ENCODE measurements at places on chromosomes 3 and 15.

DNA sequence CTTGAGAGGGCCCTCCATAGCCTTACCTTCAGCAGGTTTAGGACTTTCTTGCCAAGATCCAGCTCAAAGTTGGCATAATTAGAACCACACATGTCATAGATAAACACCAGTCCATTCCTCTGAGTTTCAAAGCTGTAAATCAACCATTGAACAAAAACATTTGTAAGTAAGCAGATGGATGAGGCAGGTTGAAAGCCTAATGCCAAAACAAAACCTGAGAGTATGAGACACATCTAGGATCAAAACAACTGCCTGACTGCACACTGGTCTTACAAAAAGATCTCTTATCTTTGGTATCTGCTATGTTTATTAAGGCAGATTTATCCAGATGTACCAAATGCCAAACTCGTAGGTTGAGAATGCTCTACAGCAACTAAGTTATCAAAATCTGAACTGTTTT, 61.9 kb downstream of the PTPN9 start:
- no peak for DNase-seq

GRCh38 chr15:58962662-58963565, 24.5 kb upstream of the RNF111 start:
- DNase-seq, result no peak

DNA sequence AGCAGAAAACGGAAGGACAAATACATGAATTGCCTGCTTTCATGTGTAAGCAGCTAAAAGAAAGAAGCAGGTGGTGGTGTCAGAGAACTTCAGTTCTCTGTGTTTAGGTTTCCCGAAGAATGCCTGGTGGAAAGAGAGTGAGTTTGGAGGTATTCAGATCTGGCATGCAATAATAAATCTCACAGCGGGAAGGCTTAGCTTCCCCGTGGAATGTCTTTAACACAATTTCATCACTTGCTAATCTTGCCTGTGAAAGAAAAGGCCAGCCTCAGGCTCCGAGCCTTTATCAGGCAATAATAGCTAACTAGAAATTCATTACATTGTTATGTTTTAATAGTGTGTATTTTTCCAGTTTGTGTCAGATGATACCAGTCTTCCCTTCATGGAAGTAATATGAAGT, 220.3 kb downstream of the PDZRN3 start:
- no peak for DNase-seq

GRCh38 chr3:40317061-40317855, 7.8 kb downstream of the EIF1B start:
- DNase-seq, result no peak

GRCh38 chr15:81357180-81357686, 16.8 kb downstream of the TMC3 start:
- no peak for DNase-seq

DNA sequence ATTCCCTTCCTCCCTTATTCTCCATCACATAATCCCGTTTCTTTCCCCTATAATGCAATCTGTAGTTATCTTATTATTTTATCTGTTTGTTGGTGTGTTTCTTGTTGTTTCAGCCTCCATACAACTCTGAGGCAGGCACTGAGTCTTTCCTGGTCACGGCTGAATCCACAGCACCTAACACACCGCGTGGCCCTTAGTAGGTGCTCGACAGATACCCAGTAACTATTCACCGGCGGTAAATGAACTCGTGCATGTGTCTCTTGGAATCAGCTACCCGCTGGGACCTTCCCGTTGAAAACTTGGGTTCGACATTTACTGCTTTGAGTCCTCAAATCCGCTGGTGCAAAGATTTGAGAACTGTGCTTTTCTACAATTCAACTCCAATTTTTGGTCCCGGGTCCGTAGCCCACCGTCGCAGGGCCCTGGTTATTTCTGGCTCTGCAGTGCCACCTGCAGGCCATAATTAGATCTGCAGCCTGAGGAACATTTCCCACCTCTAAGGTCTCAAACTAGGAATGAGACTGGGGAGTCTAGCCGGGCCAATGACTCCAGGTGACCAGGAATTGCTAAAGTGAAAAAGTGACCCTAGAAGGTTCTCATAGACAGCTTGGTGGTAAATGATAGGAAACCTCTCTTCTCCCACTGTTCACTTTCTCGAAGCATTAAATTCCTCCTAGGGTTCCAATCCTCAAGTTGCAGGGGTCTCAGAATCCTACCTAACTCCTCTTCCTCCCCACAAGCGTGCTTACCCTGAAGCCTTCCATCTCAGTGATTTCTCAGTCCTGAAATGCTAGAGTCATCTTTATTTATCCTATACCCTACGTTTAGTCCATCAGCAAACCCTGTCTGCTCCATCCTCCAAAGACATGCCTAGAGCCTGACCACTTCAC, 40.0 kb upstream of the TRH start:
- no peak for DNase-seq

DNA sequence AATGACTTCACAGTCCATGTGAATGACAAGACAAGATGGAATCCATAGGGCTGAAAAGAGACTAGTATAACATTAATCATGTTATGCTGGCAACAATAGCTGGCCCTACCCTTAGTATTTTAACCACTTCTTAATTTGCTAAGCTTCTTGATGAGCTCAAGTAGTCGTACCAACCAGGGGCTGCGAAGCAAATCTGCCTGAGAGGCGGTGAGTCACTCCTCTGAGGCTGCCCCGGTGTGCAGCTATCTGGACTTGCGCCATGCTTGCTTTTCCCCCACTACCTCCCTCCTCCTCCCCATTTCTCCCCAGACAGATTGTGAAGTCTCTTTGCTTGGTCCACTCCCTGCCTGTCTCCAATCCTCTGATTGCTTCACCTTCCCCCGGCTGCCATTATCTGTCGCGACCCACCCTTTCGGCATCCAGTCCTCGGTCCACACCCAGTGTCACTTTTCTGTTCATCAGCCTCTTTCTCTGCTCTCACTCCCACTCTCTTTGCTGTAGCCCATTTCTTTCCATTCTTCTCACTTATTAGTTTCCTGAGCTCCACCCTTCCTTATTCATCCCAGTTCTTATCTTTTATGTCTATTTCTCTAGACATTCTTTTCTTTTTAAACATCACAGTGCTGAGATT, 42.7 kb downstream of the DUT start:
- no peak for DNase-seq

DNA sequence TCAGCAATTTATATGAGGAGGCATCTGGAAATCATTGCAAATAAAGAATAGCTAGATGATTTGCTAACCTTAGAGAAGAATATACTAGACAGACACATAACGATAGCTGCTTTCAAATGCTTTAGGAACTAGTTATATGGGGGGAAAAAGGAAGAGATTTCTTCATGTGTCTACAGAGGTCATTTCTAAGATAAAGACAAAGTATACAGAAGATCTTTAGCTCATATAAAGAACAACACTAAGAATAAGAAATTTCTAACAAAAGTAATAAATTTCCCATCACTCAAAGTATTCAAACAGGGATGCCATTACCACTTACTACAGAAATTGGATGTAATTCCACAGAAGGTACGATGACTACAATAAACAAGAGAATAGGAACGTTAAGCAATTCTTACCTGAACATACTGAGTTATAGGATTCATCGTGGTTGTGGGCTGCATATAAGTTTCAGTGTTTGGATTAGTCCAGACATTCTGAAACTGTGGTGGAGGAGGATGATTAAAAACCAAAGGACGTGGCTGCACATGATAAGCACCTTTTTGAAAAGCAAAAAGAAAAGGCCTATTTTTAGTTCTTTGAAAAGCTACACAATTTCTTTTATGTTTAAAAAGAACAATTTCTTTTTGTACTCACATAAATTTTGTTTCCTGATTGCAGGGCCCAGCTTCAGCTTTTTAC, 8.7 kb downstream of the DAZL start:
- DNase-seq, result no peak

DNA sequence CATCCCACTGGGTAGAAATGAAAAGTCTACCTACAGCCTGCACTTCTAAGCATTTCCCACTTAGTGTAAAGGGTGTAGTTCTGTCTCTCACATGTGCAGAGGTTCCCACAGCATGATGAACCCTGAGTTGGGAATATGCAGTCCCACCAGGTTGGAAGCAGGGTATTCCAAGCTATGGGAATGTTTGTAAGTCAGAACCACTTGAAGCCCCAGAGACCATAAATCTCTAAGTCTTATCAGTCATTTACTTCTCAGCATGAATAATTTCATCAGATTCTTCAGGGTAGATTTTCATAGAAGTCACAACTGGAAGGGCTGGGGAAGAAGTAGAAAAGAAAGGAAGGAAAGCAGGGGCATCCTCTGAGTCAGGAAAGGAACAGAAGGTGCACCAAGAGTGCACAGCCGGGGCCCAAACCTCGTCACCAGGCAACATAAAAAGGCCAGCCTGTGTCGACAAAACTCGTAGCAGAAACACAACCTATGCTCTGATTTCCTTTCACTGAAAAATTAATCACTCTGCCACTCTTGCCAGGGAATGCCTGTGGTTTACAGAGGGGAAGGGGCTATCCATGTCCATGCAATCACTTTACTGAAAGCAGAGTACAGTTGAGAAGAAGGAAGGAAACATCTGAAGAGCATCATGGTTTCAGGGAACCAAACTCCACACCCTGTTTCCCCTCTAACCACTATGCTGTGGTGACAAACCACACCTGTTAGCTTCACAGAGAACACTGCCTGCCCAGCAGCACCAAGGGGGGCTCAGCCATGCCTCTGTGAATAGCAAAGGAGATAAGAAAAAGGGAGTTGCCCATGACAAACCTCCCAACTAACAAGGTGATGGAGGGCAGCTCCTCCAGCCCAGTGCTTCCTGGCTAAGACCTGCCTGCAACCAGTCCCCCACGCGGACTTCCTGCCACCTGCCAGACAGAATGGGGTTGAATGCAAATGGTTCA, 40.5 kb downstream of the SH3BP5 start:
- DNase-seq, result no peak

GRCh38 chr3:118842147-118842863, 192.3 kb downstream of the IGSF11 start:
- DNase-seq, result no peak

DNA sequence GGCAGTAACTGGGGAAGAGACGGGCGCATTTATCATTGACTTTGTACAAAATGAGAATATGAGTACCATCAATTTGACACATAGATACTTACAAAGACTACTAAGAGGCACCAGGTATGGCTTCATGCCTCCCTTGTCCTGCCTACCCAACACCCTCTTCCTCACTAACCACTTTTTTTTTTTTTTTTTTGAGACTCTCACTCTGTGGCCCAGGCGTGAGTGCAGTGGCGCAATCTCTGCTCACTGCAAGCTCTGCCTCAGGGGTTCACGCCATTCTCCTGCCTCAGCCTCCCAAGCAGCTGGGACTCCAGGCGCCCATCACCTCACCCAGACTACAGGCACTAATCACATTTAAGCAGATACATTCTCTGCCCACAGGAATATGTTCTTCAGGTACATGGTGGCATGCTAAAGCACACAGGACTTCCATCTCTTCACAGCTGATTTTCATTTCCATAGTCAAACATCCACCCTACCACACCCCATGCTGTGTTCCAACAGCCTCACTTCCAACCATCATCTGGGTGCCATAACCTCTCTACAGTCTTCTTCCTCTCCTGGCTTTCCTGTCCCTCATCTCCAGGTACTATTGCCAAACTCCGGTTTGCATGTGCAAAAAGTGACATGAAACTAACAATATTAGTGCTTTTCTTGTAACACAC, 41.7 kb downstream of the RAB27A start:
- DNase-seq, result no peak

DNA sequence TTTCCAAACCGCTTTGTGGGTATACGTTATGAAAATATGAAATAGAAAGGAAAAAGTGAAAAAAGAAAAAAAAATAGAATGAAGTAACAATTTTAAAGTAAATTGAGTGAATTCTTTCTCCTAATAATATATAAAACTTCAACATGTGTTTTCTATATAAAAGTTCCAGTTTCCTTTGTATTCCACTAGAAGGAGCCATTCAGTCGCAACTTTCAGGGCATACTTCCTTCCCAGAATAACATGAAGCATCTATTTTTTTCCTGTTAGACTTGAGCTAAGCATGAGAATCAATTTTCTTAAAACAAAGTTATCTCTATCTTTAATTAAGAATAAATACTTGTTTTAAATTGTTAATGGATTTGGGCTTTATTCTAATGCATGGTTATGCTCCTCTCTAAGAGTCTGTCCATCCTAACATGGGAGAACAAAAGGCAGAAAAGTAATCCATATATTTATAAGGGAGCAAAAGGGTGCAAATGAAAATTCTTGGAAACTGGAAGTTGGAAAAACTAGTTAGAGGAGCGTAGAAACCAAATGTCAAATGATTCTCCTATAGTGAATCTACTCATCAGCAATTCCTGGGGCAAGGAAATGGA, 16.0 kb upstream of the VGLL3 start:
- no peak for DNase-seq

DNA sequence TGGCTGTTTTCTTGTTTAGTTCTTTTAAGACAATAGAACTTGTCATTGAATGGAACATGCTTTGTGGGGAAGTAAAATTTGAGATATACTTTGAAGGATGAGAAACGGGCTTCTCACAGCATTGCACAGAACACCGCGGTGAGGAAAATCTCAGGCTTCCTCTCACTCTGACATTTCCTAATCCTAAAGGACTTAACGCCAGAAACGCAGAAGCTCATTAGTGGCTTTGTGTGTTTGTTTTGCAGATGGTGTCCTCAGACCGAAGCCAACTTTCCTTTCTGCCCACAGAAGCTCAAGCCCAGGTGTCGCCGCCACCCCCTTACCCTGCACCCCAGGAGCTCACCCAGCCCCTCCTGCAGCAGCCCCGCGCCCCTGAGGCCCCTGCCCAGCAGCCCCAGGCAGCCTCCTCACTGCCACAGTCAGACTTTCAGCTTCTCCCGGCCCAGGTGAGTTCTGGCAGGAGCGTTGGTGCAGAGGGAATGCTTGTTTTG, 78.9 kb upstream of the BLM start:
- DNase-seq, result no peak

GRCh38 chr3:75180235-75180944, 483.7 kb upstream of the FRG2C start:
- no peak for DNase-seq

DNA sequence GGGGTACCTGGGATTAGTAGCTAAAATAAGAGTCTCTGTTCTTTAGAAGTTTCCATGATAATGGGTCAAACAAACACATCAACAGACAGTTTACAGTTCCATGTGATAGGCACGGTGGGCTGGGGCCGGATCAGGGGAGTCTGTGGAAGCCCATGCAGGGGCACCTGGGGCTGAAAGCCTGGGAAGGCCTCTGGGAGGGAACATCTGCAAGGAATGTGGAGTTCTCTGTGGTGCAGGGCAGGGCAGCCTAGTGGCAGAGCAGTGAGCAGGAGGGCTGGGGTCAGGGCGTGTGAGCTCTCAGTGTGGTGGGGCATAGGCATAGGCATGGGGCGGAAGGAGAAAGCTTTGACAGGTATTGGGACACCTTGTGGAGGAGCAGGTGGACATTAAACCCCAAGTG, 207.7 kb upstream of the TRIM42 start:
- no peak for DNase-seq

DNA sequence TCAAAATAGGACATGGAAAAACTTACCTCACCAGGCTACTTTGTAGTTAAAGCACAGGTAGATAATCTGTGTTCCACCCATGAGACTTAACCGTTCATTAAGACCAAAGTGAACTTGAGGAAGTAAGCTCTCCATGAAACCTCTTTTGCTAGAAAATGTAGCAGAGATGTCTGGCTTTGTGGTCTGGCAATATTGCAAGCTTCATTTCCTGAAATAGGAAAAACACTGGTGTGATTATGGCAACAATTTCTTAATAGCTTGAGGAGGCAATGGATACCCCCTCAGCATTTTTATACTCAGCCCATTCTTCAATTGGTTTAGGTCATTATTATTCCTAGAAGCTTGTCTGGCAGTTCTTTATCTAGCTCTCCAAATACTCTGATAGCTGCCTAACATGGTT, 957.3 kb downstream of the IGSF11 start:
- no peak for DNase-seq

- no peak for DNase-seq
Measured at GRCh38 chr15:77649610-77650009, 16.9 kb upstream of the LINGO1 start.

- DNase-seq, result no peak
Measured at GRCh38 chr3:25686766-25687165, 22.1 kb upstream of the TOP2B start.

Data from amygdala (tissue), 56 donors.